CD4-positive, alpha-beta memory T cell (primary cell): ENCODE measurements at places on chromosomes 7 and 10.

DNA sequence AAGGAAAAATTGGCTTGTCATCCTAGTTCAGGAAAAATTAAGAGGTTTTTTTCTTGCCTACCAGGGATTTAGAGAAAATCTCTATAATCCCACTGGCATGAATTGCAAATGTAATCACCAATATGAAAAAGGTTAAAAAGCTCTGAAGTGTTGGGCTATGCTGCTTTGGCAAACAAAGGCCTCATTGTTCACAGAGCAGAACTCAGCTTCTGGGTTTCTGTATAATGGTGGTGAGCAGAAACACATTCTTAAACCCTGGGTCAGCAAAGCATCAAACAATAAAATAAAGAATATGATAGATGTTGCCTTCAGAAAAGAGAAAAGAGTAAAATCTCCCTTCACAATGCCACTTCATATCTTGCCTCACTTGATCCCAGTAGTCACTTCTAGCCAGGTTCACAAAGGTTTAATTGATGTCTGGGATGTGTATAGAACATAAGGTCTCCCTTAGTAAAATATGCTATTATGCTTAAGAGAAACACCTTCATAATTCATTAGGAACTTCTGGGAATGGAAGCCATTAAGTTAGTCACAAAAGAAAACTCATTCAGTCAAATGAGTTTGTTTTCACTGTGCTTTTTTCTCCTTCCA, 1255.5 kb upstream of the PHF14 start:
- no peak for DNase-seq

GRCh38 chr7:96401200-96401599, 79.3 kb upstream of the SLC25A13 start:
- no peak for DNase-seq

GRCh38 chr10:33120275-33120674, 162.2 kb upstream of the ITGB1 start:
- no peak for DNase-seq

GRCh38 chr7:128167791-128168666, 73.0 kb upstream of the LEP start:
- DNase-seq, result no peak

DNA sequence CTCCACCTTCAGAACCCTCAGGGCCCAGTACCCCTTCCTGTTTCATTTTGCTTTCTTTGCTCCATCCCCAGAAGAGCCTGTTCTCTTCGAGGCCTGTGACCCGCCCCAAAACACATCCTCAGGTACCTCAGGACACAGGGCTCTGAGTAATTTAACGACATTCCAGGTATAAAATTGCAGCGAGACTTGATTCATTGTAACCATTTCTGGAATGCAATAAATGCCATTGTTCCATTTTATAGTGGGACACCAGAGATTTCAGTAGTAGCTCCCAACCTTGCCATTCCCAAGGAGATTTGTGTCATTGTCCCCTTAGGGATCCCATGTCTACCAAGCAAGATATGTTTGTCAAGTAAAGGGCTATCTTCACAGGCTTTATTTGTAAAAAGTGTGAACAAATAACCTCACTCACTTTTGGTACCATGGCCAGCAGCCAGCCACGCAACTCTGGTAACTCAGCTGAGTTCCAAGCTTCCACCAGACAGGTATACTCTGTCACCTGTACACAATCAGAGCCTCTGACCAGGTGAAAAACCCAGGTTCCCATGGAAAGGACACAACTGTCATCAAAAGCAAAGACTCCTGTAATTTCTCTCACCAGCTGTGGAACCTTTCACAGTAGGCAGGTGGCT, 441.3 kb downstream of the PLXNA4 start:
- no peak for DNase-seq

- DNase-seq, result no peak
Measured at GRCh38 chr10:97408496-97408992, 7.4 kb upstream of the RRP12 start.

DNA sequence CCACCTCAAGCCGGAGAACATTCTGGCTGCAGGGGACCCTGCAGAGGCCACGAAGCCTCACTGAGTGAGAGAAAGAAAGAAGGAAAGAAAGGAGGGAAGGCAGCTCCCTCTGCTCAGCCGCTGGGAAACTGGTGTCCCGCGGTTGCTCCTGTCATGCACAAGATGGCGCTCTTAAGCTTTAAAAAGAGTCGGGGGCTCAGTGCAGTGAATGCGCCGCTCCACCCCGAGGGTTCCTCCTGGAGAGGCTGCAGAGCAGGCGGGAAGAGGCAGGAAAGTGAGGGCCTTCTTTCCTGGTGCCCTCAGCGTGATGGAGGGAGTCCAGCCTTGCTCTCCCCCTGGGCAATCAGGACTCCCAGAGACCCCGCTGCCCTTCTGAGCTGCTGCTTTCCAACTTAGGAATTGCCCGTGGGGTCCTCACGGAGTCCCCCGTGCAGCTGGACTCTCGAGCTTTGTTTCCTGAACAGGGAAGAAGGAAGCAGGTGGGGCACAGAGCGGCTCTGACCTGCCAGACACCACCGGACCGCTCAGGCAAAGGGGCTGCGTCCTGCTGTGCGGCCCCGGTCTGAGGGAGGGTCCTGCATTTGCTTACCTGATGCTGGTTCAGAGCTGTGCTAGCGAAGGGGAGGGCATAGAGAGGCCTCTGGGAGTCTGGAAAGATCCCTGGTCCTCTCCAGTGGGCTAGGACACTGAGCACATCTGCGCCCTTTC, 141.9 kb upstream of the MKI67 start:
- no peak for DNase-seq

DNA sequence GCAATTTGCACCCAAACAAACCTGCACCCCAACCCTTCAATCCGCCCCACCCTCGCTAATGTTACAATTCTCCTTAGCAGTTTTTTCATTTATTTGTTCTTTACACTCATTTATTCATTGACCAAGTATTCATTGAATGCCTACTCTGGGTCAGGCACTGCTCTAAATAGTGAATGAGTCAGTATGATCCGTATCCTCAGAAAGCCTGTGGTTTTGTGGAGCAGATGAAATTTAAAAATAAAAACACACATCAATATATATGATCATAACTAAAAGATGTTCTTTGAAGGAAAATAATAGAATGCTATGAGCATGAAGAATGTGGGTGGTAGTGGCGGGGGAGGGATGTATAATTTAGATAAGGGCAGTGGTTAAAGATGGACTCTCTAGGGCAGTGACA, 13.3 kb downstream of the IFIT5 start:
- DNase-seq, result no peak

DNA sequence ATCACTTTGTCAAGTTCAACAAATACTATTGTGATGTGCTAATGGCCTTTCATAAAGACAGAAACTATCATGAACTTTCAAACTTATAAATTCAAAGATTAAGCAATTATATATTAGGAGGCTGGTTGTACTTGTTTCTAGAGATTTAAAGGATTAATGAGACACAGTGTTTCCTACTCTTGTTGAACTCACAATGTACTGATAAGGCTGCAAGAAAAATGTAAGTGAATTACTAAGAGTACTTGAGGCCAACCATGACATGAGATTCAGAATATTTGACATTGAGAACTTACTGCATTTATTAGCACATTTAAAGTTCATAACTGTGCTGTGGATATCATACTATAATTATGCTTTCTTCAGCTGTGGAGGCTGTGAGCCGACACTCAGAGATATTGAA, 1210.5 kb upstream of the SORCS1 start:
- no peak for DNase-seq

- no peak for DNase-seq
Measured at GRCh38 chr7:398888-399287, 108.9 kb downstream of the FOXL3 start.

- no peak for DNase-seq
Measured at GRCh38 chr10:9294865-9295264, 1240.4 kb downstream of the GATA3 start.

DNA sequence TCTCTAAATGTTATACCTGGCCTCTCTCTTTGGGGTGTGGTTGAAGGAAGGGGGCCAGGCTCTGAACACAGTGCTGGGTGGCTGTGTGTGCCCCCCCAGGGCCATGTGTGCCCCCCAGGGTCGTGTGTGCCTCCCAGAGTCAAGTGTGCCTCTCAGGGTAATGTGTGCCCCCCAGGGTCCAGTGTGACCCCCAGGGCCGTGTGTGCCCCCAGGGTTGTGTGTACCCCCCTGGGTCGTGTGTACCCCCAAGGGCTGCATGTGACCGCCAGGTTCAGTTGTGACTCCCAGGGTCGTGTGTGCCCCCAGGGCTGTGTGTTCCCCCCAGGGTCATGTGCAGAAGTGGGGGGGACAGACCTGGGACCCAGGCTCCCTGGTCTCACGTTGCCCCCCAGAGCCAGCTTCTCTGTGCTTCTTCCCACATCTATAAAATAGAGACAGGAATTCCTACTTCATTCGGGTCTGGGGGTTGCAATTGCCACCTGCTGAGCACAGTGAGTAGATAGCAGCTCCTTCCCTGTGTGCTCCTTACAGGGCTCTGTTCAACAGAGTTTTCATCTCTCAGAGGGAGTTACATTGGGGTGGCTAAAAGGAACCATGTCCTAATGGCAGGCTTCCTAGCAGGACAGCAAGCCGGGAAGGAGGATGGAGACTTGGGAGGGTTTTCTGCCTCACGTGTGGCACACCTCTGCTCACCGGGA, 40.7 kb upstream of the AQP1 start:
- DNase-seq, result no peak

DNA sequence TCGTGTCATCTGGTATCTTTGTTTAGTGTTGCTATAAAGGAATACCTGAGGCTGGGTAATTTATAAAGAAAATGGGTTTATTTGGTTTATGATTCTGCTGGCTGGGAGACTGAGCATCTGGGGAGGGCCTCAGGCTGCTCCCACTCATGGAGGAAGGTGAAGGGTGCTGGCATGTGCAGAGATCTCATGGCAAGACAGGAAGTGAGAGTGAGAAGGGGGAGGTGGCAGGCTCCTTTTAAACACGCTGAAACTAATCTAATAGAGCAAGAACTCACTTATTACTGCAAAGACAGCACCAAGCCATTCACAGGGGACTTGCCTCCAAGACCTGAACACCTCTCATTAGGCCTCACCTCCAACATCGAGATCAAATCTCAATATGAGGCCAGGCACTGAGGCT, 11.3 kb downstream of the OIT3 start:
- no peak for DNase-seq

- no peak for DNase-seq
Measured at GRCh38 chr7:94621120-94621519, 34.8 kb downstream of the SGCE start.

GRCh38 chr7:110852156-110852940, 238.6 kb upstream of the LRRN3 start:
- no peak for DNase-seq

- DNase-seq, result no peak
Measured at GRCh38 chr7:47992446-47992845, 13.0 kb upstream of the HUS1 start.

DNA sequence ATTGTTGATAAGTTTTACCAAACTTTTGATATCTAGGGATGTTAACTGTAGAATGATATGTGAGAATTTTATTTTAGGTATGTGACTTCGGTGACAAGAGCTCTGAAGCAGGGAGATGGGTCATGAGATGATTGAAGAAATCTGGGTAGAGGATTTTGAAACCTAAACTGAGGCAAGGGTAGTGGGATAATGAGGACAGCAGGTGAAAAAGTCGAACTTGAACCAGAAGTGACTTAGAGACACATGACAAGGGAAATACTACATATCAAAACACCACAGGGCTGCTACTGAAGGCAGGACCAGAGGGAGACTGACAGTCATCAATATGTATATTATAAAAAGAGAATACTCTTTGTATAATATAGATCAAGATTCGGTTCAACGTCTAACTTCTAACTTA, 113.2 kb downstream of the WDFY4 start:
- no peak for DNase-seq

GRCh38 chr7:119929891-119930290, 343.1 kb upstream of the KCND2 start:
- DNase-seq, result no peak

DNA sequence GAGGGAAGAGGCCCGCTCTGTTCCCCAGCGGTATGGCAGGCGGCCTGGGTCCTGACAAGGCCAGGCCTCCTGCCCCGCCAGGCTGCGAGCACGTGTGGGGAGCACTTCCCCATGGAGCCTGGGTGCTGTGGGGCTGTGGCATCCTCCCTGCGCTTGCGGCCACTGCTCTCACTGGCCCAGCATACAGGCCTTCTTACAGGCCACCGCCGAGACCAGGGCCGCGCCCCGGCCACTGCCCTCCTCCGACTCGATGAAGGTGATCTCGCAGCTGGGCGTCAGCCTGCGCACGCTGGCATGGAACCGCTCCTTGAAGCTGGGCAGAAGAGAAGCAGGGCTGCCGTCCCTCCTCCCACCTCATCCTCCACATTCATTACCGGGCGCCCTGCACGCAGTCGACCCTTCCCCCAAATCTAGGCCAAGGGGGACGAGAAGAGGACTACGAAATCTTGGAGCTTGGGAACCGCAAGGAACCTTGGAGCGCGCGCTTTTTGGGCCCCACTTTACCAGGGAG, 3.9 kb upstream of the MYL7 start:
- DNase-seq, result no peak

- no peak for DNase-seq
Measured at GRCh38 chr10:129426606-129427005, 40.4 kb upstream of the MGMT start.

- no peak for DNase-seq
Measured at GRCh38 chr7:155803418-155804376, 8.6 kb downstream of the SHH start.

DNA sequence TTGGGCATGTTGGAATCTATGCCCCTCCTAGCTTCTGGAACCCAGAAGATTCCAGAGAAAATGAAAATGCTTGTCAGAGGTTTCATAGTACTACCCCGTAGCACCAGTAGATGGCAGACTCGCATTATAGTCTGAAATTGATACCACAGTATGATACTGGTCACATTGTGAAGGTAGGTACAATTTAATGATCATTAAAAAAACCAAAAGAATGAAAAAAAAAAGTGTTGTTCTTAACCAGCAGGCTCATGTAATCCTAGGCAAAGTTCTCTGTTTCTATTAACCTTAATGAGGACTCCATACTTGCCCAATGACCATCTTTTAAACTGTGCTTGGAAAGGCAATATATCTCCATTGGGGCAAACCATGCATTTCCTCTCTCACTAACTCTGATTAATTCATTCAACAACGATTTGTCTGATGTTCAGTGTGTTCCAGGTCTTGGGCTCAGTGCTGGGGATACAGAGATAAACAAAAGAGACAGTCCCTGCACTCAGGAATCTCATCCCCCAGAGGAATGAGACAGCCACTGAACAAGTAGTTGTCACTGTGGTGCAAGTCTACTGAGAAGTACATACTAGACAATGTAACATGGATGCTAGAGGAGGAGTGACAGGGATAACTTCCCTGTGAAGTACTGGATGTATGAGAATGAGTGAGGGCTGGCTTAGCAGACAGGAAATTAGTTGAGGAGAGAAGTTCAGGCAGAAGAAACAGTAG, 223.5 kb upstream of the PHYHIPL start:
- no peak for DNase-seq

DNA sequence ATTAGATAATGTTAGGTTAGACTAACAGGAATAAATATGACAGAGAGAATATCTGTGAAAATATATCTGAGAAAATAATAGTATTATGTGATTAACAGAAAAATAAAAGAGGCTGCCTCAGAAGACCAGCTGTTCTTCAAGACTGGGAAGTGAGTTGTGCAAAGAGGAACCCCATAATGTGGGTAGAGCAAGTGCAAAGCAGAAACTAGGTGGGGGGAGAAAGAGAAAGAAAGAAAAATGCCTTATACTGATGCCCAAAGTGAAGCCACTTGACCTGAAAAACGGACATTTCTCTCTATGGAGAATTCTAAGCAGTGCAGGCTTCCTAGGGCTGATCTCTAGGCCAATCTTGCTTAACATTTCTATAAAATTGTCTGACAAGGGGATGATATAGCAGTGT, 3.8 kb downstream of the NEBL start:
- DNase-seq, result no peak

GRCh38 chr7:31192986-31193385, 140.9 kb downstream of the ADCYAP1R1 start:
- DNase-seq, result no peak

GRCh38 chr7:73585196-73585595, 6.8 kb upstream of the TBL2 start:
- no peak for DNase-seq
